ENCODE measurements at places on chromosomes 1 and 21. TPM values are rescaled to one million over a fixed set of nuclear protein-coding genes. Genes with fewer than 3 reads are reported as not detected.

Gene PYHIN1
- total RNA-seq: not detected

Gene PCAT6
- total RNA-seq: 4.2 TPM

GRCh38 chr1:73537400-73537799 is 660.6 kb downstream of the LRRIQ3 start:
- no peaks in the 10 kb centered on the region for H3K36me3 ChIP-seq
- H3K4me3 ChIP-seq: no peak overlapping the region
- no peak overlapping the region for H3K27ac ChIP-seq
- no peaks in the 10 kb centered on the region for H3K27me3 ChIP-seq

- peaks cover 23% of the 10 kb centered on the region for H3K27me3 ChIP-seq
- peaks cover 6% of the 10 kb centered on the region for H3K4me1 ChIP-seq
- no peak overlapping the region for H3K4me3 ChIP-seq
- H3K27ac ChIP-seq: no peak overlapping the region
- H3K36me3 ChIP-seq: no peaks in the 10 kb centered on the region
Measured at GRCh38 chr1:40951943-40952743, 27.4 kb upstream of the CTPS1 start.

- no peak overlapping the region for H3K4me3 ChIP-seq
- no peaks in the 10 kb centered on the region for H3K36me3 ChIP-seq
- no peaks in the 10 kb centered on the region for H3K27me3 ChIP-seq
- DNase-seq: no peak
Measured at GRCh38 chr1:87299661-87300060, 29.0 kb upstream of the LMO4 start.
